Mesenchymal stem cell (in vitro differentiated cells and primary cell): ENCODE measurements at places on chromosomes 2 and 18.

- DNase-seq, result peak; percentile 29
These were observed 190.5 kb downstream of the ALPK2 start for GRCh38 chr18:58438161-58438957.

DNA sequence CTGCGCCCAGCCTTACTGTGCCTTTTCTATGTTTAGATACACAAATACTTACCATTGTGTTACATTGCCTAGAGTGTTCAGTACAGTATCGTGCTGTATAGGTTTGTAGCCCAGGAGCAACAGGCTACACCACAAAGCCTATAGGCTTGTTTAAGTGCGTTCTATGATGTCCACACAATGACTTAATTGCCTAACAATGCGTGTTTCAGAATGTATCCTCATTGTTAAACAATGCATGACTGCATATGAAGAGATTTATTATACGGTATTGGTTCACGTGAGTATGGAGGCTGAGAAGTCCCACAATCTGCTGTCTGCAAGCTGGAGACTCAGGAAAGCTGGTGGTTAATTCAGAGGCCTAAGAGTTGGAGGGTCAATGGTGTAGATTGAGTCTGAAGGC lies 46.1 kb upstream of the MGAT4A start:
- no peak for DNase-seq

DNA sequence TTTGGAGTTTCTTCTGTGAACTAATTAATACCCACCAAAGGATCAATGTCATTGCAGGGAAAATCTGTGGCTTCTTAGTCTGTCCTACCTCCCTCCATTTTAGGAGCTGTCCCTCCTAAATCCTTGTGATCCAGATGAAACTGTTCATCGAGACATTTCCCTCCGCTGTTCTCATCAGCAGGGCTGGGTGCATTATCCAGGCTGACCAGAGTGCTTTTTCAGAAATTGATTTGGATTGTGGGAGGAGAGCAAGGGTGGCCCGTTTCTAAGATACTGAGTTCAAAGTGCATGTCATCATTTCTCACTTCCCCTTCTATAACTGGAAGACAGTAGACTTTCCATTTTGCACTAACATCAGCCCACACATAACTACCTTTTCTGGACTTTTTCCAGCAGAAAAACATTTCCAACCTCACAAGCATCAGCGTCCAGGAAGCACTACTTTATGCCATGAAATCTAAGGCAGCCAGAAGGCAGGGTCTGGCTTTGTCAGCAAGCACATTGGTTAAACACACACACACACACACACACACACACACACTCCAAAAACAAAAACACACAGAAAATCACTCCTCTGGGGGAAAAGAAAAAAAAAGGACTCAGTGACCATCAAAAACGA lies 94.1 kb downstream of the ANKRD44 start:
- peak; percentile 57 for DNase-seq

DNA sequence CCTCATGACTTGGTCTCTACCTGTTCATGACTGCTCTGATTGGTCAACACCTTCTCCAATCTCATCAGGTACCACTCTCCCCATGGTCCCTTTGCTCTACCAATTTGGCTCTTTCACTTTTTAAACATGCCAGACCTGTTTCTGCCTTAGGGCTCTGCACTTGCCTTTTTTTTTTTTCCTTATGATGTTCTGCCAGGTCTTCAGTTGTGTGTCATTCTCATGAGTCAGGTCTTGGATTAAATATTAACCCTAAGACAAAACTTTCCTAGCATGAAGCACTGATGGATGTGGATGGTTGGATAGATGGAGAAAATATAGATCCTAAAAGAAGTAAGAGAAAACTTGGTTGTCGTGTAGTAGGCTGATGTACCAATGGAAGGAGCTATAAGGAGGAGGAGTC lies 219.3 kb downstream of the TTC32 start:
- no peak for DNase-seq

- DNase-seq, result peak; percentile 89
These were observed 721 bp downstream of the ADAM17 start for GRCh38 chr2:9554921-9555296.

DNA sequence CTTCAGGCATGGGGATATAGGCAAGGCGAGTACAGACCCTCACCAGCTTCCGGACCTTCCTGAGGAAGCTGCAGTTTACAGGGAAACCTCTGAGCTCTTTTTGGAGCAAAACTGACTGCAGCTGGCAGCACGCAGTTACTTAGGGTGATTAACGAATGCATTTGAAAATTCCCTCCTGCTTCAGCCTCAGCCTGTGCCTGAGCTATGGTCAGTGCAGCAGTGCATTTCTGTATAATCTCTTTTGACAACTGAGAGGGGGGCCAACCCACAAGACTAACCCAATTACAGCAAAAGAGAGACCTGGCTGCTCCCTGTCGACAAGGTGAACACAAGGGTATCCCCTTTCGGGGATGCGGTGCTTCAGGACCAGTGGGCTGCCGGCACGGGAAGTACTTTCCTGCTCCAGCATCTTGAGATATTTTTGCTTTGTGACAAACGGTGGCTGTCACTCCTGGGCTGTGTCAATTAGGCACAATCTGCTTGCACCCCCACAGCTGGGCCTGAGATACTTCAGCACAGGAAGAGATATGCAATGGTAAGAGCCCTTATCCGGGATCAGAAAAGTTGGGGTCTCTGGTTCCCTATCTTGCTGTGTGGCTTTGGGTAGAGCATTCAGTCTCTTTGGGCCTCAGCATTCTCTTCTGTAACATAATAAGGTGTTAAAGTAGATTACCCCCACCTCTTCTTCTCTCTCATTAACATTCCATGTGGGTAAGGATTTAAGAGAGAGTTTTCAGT lies 141.0 kb downstream of the TMEM17 start:
- DNase-seq, result no peak

GRCh38 chr2:137802038-137802437 lies 162.2 kb upstream of the HNMT start:
- no peak for DNase-seq

DNA sequence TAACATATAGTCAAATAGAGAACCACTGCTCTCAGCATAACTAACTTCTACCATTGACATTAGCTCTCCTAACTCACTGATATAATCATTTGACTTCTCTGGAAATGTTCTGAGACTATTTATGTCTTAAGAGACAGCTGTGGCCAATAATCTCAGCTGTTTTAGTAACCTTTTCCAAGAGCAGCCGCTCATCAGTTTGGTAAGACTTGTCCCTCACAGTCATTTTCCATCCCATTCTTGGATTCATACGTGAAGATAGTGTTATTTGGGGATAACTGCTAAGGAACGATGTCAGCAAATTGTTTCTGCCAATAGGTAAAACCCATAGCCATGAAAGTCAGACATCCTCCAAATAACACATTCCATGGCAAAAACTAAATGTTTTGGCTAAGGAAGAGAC lies 127.8 kb downstream of the LNPK start:
- DNase-seq, result no peak

DNA sequence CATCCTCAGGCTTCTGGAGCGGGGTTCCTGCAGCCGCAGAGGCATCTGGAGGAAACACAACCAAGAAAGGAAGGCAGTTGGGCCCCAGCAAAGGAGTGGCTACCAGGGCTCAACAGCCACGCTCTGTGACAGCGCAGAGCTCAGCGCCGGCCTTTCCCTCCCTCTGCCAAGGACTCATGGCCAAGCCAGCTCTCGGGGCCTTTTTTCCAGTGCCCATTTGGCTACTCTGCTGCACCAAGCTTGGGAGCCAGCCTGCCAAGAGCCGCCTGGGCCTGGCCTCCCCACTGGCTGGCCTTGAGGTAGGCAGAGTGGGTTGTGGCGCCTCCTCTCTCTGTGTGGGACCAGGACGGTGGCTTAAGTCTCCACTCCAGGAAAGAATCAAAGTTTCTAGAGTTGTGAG lies 7.2 kb upstream of the CCDC74A start:
- DNase-seq, result no peak

DNA sequence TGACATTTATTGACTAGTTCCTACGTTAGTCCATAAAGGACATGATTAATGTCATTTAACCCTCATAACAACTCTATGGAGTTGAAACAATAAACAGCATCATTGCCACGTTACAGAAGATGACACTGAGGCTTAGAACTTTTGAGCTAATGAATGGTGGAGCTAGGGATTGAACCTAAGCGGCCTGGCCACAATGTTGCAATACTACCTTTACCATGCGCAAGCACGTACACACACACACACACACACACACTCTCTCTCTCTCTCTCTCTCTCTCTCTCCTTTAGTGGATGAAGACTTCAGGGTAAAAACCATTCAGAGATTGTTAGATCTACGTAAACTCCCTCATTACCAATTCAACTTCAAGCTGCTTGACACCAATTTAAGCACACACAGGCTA lies 875 bp upstream of the MAP3K19 start:
- no peak for DNase-seq

DNA sequence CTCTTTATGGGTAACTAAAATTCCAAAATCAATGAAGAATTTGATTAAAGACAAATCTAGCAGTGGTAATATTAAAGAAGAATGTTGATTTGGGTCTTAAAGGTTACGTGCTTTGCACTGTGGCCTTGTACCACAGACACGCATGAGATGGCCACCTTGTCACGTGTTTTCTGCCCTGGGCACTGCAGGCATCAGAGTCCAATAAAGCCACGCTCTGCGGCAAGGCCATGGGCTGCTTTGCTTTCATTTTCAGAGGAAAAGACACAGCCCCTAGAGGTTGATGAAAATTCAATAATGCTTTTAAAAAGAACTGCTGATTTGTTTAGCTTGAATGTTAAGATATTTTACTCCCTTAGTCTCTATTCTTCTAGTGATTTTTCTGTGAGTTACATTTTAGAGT lies 30.4 kb downstream of the AOX1 start:
- DNase-seq, result no peak

DNA sequence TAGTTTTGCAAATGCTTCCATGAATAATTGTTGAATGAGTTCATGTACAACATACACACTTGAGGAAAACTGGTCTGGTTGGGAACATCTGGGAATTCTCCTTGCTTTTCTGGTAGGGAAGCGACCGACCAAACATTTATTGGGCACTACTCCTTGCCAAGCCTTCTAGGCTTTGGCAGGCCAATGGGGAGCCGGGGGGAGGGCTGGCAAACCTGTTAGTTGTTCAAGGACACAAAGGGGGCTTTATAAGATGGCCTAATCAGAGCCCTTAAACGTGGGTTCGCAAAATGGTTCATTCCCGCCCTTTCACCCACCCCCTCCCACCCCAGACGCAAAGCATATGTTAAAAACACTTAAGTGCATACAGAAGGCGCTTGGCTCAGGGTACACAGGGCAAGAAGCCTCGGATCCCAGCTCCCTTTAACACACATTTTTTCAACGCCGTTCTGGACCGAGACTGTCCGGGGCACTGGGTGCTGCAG lies 844 bp upstream of the VSNL1 start:
- peak; percentile 65 for DNase-seq

- DNase-seq, result no peak
These were observed 105.5 kb downstream of the CAPN13 start for GRCh38 chr2:30701782-30702181.

DNA sequence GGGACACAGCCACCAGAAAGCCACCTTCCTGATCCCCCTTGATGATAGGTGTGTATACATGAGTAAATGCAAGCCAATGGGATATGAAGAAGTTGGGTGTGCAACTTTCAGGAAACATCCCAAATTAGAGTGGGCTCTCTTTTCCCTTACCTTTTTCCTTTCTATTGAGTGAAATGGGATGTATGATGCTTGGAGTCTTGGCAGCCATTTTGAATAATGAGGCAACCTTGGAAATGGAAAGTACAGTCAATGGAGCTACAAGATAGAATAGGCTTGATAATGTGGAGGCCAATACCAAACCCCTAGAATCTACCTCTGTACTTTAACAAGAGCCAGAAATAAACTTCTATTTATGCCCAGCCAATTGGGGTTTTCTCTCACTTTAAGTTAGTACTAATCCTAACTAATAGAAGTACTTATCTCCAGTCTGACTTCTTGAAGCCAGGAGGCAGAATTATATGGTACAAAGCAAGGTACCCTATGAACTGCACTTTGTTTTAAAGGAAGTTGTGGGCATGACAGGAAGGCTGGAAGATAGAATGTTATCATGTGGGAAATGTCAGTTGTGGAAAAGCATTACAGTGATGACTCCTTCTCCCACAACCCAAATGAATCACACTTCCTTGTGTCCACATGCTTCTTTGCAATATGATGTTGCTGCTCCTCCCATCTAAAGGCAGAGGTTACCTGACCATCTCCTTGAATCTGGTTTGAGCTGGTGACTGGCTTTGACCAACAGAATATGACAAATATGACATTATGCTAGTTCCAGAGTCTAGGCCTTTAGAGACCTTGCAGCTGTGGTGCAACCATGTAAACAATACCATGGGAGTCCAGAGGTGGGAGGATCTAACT lies 12.9 kb upstream of the NABP1 start:
- DNase-seq, result no peak

- DNase-seq, result peak; percentile 32
These were observed 6.9 kb upstream of the POLR2D start for GRCh38 chr2:127864877-127865276.
